Cardiac fibroblast (primary cell): ENCODE measurements at places on chromosomes 2 and 18.

GRCh38 chr2:9415516-9416169, 7.7 kb downstream of the ITGB1BP1 start:
- DNase-seq, result no peak

- no peak for DNase-seq
Observed at GRCh38 chr2:67379048-67379447, 18.1 kb upstream of the ETAA1 start.

DNA sequence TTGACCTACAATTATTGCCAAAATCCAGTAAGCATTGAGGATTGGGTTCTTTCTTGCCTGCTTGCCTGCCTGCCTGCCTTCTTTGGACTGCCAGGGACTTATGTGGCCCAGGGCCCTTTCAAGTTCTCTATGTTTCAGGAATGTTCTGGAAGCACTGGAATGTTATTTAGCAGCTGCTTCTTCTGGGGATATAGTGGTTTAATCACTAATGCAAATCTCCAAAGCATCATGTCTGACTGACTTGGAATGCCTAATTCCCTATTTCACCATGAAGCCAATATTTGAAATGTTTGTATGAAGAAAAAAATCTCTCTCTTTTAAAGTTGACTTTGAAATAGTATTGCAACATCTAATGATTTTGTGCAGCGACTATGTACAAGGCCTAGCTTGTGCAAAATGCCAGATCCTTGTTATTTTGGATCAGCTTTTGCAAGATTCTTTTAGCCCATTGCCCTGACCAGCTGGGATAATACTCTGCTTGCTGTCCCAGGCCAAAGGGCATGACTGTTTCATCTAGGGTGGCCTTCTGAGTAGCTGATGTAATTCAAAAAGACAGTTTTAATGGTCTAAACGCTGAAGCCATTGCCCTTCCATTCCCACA, 204.6 kb downstream of the RND3 start:
- no peak for DNase-seq

- peak; percentile 37 for DNase-seq
Observed at GRCh38 chr2:147006736-147007141, 838.1 kb upstream of the ACVR2A start.

DNA sequence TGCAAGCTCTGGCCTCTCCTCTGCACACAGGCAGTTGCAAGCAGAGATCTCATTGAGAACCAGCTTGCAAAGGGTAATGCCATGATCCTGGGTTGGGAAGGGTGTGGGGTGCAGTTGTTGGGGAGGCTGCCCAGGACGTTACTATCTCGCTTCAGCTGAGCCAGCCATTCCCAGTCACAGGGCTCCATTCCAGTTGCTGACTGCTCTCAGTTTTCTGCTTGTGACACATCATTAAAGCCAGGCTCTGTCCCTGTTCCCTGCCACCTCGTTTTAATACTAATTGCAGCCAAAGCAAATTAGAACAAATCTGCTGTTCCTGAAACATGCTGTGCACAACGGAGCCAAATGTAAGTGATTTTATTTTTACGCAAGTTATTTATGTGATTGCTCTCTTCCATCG, 62.5 kb upstream of the SMAD2 start:
- no peak for DNase-seq

- peak; percentile 86 for DNase-seq
Observed at GRCh38 chr18:23835506-23835905, 146.3 kb downstream of the LAMA3 start.

DNA sequence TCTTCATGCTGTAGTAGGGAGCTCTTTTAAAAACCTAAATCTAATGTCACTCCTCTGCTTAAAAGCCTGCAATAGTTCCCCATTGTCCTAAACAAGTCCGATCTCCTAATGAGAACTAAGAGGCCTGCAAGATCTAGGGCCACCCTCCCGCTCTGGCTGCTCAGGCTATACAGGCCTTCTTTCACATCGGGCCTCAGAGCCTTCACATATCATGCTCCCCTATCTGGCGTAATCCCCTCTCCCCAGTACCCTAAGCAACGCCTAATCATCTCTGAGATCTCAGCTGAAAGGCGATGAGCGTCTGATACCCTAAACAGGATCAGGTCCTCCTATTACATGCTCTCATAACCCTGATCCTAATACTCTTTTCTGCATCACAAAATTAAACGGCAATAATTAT, 1.9 kb downstream of the MAP4K3 start:
- peak; percentile 29 for DNase-seq

DNA sequence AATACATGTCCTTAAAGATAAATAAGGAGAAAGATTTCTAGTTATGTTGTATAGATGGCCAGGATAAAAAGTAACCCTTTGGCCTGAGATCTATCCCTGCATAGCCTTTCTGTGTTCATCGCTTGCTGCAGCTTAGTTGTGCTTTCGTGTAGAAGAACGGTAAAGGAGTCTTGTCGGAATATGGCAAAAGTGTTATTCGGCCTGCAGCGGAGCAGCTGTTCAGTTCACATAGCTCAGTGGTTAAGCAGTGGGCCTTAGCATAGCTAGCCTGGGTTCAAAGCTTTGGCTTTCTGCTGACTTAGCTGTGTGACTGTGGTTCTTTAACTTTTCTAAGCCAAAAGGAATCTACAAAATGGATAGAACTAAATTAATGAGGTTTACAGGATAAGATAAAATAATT, 55.4 kb downstream of the MALT1 start:
- DNase-seq, result no peak

DNA sequence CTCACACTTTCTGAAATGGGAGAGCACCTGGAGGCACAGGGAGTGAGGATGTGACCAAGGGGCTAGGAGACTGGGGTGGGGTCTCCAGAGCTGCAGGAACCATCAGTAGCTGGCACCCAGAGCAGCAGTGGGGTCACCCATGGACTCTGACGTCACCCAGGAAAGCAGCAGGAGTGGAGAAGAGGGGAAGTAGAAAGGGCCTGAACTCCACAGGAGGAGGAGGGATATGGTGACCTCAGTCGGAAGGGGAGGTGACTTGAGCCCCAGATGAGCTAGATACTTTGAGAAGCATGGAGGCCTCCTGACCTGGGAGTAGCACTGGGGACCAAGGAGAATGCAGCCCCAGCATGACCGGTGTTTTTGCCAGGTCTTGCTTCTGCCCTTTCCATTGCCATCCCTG, 8.8 kb downstream of the NMUR1 start:
- DNase-seq, result no peak

- DNase-seq, result no peak
Observed at GRCh38 chr2:205996161-205996560, 89.8 kb downstream of the INO80D start.

- no peak for DNase-seq
Observed at GRCh38 chr2:65939687-65940086, 495.2 kb upstream of the MEIS1 start.

- no peak for DNase-seq
Observed at GRCh38 chr2:239181903-239182581, 218.8 kb downstream of the HDAC4 start.

- DNase-seq, result no peak
Observed at GRCh38 chr2:240397542-240397916, 37.9 kb upstream of the GPC1 start.

DNA sequence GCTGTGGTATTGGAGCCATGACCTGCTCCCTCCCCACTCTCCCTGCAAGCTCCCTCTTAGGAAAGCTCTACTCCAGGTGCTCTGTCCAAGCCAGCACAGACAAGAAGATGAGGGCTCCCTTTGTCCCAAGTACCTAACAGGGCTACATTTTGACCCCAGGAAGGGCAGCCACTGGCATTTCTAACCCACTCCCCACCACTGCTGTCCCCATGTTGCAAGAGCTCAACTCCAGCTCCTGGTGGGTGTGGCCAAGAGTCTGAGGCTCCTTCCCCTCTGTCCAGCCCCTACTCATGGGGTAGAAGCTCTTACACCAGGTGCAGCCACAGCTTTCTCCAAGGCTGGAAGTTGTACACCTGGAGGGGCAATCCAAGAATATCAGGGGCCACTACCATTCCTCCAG, 127.0 kb upstream of the NPAS2 start:
- no peak for DNase-seq

GRCh38 chr2:9178110-9178903, 28.3 kb upstream of the ASAP2 start:
- peak; percentile 38 for DNase-seq

- DNase-seq, result no peak
Observed at GRCh38 chr2:3595985-3596384, 1.1 kb downstream of the COLEC11 start.

DNA sequence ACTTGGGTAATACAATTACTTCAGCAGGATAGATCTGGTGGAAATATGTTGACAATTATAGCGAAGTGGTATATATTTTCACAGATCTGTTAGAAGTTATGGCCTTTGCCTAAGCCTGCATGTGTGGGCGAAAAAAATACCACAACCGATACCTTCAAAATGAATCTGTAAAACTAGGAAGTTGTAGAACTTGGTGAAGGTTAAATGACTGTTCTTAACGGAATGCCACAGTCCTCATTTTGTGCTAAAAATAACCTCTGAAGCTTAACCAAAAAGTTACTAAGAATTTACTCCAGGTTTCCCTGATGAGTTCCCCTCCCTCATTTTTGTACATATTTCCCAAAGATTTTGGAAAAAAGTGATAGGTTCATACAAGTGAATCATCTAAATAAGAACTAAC, 550.7 kb downstream of the THSD7B start:
- no peak for DNase-seq

DNA sequence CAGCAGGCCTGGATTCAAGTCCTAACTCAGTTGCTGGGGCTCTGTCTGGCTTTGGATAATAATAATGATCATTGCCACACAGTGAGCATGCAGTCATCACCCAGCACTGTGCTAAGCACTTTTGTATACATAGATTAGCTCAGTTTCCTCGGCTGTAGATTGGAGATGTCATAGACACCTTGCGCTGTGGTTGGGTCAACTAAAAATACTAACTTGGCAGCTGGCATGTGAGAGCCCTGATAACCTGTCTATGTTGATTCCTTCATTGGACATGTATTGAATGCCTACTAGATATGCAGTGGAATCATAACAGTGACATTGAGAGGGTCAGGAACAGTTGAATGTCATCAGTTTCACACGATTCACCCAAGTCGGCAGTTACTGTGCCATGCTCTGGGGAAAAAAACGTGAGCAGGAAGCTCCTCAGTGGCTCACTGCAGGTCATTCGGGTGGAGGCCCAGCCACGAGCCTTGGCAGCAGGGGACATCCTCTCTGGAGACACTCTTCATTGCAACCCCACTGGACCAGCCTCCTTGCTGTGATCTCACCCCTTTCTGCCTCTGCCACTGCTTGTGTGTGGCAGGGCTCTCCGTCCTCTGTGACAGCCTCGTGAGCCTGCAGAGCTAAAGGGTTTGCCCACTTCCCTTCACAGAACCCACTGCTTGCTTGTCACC, 85.3 kb downstream of the NPAS2 start:
- DNase-seq, result no peak

GRCh38 chr2:143125717-143126116, 3.5 kb upstream of the ARHGAP15 start:
- DNase-seq, result peak; percentile 2

- DNase-seq, result no peak
Observed at GRCh38 chr2:31920962-31921361, 89.8 kb downstream of the MEMO1 start.

GRCh38 chr2:74198023-74198460, 373 bp upstream of the MTHFD2 start:
- DNase-seq, result no peak

DNA sequence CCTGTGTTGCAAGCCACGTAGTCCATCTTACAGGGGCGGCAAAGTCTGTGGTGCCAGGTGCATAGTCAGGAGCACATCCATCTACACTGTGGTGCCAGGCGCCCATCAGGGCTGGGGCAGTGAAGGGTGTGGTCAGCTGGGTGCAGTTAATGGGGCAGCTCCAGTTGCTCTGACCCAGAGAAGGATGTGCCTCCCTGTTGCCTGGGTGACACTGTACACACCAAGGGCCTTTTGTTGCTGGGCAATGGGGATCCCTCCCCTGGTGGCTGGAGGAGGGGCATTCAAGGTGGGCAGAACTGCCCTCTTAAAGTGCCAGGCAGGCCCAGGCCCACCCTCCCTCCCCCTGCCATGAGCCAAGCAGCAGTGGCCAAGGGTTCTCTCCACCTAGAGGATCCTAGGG, 28.3 kb upstream of the IMP4 start:
- DNase-seq, result no peak

- no peak for DNase-seq
Observed at GRCh38 chr2:14285812-14286211, 346.7 kb upstream of the LRATD1 start.

- peak; percentile 13 for DNase-seq
Observed at GRCh38 chr2:216877085-216877484, 17.2 kb upstream of the TNP1 start.

GRCh38 chr18:11269257-11269656, 119.9 kb upstream of the PIEZO2 start:
- peak; percentile 24 for DNase-seq

GRCh38 chr2:112156152-112156986, 18.2 kb downstream of the FBLN7 start:
- DNase-seq, result peak; percentile 53

DNA sequence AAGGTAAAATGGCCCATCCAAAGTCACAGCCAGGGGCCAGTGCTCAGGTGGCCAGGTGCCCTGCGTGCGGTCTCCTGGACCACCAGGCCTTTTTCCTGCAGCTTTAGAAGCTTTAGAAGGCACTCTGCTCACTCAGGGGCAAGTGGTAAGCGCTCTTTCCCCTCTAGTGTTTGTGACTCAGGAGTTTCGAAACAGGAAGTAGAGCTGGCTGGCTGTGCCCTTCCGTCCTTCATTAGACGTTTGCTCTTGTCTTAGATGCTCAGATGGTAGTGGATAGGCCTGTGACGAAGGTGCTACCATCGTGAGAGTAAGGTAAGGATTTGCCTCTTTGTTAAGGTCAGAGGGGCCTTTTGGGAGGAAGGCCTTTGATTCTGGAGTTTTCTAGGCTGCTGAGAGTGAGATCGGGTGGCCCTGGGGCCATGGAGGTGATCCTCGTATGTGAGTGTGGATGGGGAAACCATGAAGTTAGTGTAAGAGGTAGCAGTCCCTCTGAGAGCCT, at the start of gene CASP8:
CASP8 (plus strand) TSS at position 235 of the 499 bp plus-strand sequence. CDS start 5,951 bp downstream, outside the sequence.
- DNase-seq, result peak; percentile 66

- DNase-seq, result no peak
Observed at GRCh38 chr2:55636831-55637230, 19.4 kb upstream of the PPP4R3B start.

GRCh38 chr2:203763938-203764664, 57.7 kb downstream of the CD28 start:
- DNase-seq, result no peak

- peak; percentile 16 for DNase-seq
Observed at GRCh38 chr18:59911600-59911999, 11.8 kb downstream of the PMAIP1 start.

GRCh38 chr2:195533771-195534642, 123.0 kb upstream of the SLC39A10 start:
- DNase-seq, result peak; percentile 95

GRCh38 chr2:31903109-31903780, 107.6 kb downstream of the MEMO1 start:
- no peak for DNase-seq

DNA sequence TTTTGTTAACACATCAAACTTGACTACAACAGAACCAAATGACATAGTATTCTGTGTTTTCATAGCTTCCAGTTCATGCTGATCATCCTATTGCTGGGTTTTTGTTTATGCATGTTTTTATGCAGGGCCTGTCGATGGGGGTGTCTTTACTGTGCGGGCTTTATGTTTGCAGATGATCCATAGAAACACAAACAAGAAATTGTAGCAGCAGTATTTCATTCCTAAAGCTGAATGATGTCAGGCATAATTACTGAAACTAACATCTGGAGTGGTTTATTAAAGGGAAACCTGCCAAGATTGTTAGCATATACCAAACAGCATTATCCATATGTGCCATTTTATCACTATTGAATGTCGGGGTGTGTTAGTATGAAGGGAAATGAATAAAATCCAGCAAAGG, 129.7 kb downstream of the PTPRM start:
- no peak for DNase-seq

- no peak for DNase-seq
Observed at GRCh38 chr2:215622837-215623236, 187.0 kb upstream of the FN1 start.
